ENCODE measurements at places on chromosomes 1 and 21. TPM values are rescaled to one million over a fixed set of nuclear protein-coding genes. Genes with fewer than 3 reads are reported as not detected.

Gene CYP4A11
- total RNA-seq = not detected

Gene ZNF593OS
- total RNA-seq = 4.2 TPM

Gene METTL18
- total RNA-seq = 3.4 TPM

- no peak for DNase-seq
Observed at GRCh38 chr1:8096105-8097011, 70.2 kb upstream of the ERRFI1 start.

Gene LRRC38
- 26.8 TPM for total RNA-seq

GRCh38 chr1:244406337-244406736 lies 45.4 kb downstream of the ADSS2 start:
- DNase-seq = no peak

GRCh38 chr1:69568421-69569174 lies 876 bp downstream of the LRRC7 start:
- DNase-seq = peak; percentile 45

DNA sequence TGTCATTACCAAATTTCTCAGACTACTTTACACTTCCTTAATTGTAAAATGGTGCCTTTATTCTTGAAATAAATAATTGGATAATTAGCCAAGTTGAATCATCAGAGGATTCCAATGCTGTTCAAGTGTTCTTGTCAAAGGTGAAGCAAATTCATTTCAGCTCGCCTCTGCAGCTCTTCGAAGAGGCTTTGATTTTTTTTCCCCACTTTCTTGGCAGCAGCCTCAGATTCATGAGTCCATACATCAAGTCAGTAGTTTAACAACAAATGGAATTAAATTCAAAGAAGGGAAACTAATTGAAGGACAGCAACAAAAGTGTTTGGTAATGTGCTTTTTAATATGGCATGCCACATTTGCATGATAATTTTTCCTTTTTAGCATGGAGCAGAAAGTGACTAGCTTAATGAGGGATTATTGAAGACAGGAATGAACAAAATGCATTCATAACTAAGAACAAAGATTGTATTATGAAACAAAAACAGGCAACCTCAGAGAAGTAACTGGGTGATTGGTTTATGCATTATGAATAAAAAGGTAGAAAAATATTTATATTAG lies 239.0 kb downstream of the USH2A start:
- DNase-seq = no peak

Gene COG2
- total RNA-seq = 17.5 TPM

DNA sequence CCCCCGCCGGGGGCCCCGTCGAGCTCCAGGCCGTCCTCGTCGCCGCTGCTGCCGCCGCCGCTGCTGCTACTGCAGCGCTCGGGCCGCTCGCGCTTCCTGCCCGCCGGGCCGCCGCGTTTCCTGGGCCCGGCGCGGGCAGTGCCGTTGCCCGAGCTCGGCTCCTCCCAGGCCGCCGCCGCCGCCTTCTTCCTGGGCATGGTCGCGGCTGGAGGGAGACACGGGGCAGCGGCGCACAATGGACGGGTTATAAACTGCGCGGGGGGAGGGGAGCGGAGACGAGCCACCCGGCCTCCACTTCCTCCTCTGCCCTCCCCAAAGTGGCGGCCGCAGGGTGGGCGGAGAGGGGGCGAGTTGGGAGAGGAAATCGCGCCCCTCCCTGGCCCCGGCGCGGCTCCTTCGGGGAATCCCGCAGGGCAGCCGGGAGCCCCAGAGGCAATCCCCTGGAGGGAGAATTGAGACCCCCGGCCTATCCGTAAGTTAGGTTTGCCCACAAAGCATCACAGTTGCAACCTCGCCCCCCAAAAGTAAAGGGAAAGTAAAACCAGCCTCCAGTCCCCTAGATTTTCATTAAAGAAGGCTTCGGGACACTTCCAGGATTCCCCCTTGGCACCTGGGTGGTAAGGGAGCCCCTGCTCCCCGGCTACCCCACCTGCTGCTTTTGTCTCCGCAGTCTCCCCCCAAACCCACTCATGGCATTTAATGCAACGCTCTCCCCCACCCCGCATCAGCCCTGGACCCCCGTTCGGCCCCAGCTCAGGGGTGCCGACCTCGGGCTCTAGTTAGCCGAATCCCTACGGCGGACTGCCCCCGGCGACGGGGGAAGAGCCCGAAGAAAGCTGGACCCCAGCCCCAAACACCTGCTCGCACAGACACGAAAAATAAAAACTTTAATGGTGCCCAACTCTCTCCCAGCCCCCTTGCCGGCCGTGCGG lies 893 bp downstream of the RCC2 start:
- peak; percentile 74 for DNase-seq

Gene TP73
- not detected for total RNA-seq

DNA sequence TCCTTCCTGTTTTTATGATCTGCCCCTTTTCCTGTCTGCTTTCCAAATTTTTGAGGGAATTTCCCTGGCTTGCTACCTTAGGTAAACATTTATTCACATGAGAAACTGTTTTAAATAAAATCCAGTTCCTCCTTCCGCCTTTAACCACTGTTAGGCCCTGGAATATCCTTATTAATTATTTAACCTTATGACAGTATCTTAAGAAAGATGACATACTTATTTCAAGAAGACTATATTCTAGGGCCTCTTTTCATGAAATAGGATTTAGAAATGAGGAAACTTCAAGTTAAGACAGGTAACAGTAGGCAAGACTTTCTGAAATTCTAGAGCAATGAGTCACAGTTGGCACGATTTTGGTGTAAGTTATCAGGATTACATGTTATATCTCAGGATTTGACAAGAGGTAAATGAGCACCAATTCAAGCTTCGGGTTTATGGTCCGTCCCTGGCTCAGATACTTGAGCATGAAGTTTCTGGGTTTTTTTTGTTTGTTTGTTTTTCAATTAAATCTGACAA lies 2.0 kb upstream of the TNFSF18 start:
- no peak for DNase-seq

- no peak for DNase-seq
Observed at GRCh38 chr1:244705261-244706234, 52.6 kb downstream of the DESI2 start.

DNA sequence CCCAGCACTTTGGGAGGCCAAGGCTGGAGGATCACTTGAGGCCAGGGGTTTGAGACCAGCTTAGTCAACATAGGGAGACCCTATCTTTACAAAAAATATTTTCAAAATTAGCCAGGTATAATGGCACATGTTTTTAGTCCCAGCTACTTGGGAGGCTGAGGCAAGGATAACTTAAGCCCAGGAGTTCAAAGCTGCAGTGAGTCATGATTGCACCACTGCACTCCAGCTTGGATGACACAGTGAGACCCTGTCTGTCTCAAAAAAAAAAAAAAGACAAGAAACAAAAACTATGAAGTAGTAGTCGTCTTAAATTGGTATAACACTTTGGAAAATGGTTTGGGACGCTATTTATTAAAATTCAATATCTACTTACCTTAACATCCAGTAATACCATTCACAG lies 7.7 kb downstream of the AIM2 start:
- DNase-seq = no peak

Gene CR1
- 1.8 TPM for total RNA-seq

- DNase-seq = no peak
Observed at GRCh38 chr1:20266141-20266540, 24.5 kb upstream of the VWA5B1 start.

- no peak for DNase-seq
Observed at GRCh38 chr1:203528976-203529835, 35.3 kb downstream of the OPTC start.

Gene CNIH3
- 0.46 TPM for total RNA-seq

Gene BMP8A
- not detected for total RNA-seq

DNA sequence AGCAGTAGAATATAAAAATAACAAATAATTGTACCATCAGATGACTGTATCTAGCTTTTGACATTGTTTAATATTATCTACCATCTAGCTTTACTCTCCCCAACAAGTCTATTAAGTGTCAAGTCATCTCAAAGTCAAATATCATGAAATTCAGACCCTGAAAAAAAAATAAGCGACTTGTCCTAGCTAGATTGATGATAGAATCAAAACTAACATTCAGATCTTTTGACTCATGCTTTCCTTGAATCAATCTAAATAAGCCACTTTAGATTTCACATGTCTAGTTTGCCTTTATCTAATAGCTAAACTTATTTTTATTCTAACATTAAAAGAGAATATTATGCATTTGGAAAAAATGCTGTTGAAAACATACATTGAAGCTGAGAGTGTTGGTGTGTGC lies 35.4 kb downstream of the CRB1 start:
- no peak for DNase-seq

DNA sequence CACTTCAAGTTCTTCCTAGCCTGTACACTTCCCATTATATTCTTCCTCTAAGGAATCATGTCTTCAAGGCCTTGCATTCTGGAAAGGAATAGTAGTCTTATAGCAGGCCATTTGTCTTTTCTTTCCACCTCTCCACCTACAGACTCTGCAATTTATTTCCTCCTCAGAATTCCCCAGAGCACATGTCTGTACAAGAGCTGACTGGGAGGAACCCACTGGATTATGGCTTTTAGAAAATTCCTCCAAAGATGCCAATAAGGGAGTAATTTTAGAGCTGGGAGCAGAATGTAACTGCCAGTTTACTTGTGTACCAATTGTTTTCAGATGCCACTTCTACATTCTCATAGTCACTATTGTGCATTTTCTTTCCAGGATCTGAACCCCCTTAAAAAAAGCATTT lies 3.4 kb upstream of the PSMG1 start:
- no peak for DNase-seq

DNA sequence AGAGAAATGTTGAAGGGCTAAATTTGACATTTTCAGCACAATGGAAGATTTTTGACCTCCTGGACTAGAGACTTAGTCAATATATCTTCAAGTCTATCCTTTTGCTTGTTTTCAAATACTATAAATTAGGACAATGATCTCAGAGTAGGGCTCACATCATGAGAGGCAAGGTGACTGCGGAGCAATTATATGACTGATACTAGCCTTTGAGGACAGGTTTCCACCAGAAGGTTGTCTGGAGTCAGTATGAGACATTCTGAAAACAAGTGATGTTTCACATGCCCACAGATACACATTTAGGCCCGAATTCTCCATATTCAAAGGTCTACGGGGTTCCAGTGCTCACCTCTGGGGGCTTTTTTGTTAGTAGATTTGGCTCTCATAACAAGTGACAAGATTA lies 142.3 kb upstream of the SAMSN1 start:
- DNase-seq = no peak

GRCh38 chr1:89518221-89518631 lies 6.4 kb upstream of the LRRC8B start:
- no peak for DNase-seq

DNA sequence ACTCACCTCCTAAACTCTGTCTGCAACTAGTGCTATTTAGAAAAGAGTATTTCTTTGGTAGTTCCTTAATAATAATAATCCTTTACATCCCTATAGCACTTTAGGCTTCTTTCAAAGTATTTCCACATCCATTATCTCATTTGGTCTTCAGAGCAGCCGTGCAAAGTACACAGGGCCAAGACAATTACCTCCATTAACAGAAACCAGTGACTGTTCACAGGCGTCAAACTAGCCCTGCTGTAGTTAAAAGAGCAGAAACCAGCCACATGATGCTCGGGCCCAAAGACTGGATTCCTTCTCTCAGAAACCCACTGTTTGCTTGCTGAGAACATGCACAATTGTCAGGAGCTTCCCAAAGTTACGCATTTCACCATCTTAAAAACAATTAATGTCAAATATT lies 396.0 kb upstream of the DAB1 start:
- no peak for DNase-seq

- peak; percentile 76 for DNase-seq
Observed at GRCh38 chr1:37682334-37682987, 9.9 kb upstream of the CDCA8 start.

All from psoas muscle (tissue), 8 donors.